Left forelimb (tissue), 1 donor: ENCODE measurements at places on chromosomes 3 and 15.
A peak's percentile ranks its signal among the peaks of the same experiment; 100 is the strongest.

GRCh38 chr15:35123743-35124142 is 38.6 kb upstream of the NANOGP8 start:
- DNase-seq: no peak

DNA sequence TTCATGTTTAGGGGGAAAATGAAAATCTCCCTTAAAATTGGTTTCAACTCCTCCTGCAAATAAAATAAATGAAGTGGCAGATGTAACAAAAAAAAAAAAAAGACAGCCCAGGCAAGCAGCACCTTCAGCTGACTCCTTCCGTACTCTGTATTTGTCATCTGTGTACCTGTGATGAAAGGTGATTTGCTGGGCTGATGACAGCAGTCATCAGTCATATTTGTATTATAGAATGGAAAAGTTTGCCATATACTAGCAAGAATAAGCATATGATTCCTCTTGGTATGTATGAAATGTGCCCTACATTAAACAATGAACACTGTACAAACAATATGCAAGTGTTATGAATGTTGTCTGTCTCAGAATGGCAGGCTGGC is 44.1 kb upstream of the WWTR1 start:
- DNase-seq: no peak

- no peak for DNase-seq
These were observed 19.0 kb downstream of the CMSS1 start for GRCh38 chr3:99836681-99837080.

GRCh38 chr3:73148206-73148605 is 86.7 kb downstream of the EBLN2 start:
- DNase-seq: no peak

DNA sequence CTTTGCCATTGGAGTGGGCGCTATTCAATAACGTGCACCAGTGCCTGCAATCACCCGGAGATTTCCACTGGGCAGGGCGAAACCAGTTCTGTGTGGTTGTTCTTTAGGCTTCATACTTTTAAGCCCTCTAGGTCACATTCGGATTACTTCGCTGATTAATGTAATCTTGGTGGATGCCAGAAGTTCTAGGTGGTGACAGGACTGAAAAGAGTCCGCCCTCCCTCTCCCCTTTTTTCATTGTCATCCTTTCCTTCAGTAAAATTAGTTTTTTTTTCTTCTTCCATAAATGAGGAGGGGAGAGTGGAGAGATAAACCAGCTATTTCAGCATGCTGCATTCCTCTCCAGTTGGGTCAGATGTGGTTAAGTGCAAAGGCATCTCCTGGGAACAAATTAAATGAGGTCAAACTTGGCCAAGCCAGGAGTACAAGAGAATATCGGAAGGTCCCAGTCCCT is 2.3 kb upstream of the SLC2A2 start:
- no peak for DNase-seq

- DNase-seq: no peak
These were observed 17.7 kb downstream of the USF3 start for GRCh38 chr3:113678773-113679172.

DNA sequence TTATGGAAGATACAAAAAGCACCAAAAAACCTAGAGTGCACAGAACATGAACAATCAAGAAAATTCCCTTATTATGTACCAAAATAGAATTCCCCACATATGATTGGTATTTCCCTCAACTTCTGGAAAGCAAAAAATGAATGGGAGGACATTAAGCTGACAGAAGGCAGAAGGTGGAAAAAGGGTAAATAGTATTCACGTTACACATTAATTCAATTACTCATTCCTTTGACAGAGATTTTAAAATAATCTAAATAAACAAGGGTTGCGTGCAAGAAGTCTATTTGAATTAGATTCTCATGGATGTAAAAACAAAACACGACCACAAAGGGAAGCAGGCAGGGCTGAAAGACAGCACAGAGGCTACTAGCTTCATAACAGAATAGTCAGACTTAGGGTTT is 260.5 kb upstream of the ZPLD1 start:
- no peak for DNase-seq

GRCh38 chr3:167936019-167936418 is 159.7 kb downstream of the GOLIM4 start:
- no peak for DNase-seq

DNA sequence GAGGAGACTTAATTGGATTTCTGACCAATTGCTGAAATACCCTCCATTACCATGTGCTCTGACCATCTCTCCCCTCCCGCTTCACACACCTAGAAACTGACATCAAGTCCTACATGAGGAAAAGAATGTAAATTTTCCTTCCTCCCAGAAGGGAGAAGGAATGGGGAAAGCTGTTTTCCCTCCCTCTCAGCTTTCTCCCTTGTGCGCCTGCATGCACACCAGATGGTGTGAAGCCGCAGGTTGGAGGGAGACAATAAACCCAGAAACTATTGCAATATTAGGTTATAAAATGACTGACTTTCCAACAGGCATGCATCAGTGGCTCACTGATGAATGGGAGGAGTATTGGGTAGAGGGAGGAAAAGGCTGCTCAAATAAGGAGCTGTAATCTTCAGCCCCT is 50.9 kb downstream of the MB21D2 start:
- DNase-seq: no peak

DNA sequence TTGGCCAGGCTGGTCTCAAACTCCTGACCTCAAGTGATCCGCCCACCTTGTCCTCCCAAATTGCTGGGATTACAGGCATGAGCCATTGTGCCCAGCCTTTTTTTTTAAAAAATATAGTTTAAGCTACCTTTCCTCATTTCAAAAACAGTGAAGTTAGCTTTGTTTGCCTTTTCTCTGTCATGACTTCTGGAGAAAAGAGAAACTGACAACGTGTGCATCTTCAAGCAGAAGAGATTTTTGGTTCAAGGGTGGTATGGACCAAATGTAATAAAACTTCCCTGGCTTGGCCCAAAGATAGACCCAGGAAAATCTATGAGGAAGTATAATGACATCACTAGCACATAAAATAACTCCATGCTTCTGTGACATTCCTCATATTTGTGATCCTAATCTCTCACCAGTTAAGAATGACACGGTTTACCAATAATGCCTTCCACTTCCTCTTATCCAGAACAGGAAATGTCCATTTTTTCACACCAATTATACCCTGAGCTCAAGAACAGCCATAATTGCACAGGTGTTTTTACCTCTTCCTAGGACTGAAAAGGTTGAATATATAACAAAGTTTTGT is 781.2 kb upstream of the NR2F2 start:
- no peak for DNase-seq

DNA sequence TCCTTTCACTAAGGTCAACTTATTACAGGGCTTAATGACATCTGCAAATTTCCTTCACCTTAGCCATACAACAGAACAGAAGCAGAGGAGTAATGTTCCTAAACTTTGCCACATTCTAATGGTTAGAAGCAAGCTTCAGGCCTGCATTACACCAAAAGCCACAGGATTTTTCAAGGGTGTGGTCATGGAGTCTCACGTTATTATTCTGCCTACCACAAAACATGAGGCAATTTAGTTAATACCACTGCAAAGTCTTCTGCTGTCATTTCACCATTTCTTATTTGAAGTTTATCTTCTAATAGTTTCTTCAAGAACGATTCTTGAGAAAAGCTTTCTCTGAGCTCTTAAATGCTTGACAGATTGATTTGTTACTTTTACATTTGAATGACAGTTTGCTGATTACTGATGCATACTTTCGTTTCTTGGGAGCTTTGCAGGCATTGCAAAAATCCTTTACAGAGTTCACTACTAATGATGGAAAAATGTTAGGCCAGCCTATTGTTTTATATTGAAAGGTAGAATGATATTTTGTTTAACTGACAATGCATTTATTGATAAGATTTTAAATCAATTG is 1257.1 kb downstream of the NSUN3 start:
- DNase-seq: no peak

DNA sequence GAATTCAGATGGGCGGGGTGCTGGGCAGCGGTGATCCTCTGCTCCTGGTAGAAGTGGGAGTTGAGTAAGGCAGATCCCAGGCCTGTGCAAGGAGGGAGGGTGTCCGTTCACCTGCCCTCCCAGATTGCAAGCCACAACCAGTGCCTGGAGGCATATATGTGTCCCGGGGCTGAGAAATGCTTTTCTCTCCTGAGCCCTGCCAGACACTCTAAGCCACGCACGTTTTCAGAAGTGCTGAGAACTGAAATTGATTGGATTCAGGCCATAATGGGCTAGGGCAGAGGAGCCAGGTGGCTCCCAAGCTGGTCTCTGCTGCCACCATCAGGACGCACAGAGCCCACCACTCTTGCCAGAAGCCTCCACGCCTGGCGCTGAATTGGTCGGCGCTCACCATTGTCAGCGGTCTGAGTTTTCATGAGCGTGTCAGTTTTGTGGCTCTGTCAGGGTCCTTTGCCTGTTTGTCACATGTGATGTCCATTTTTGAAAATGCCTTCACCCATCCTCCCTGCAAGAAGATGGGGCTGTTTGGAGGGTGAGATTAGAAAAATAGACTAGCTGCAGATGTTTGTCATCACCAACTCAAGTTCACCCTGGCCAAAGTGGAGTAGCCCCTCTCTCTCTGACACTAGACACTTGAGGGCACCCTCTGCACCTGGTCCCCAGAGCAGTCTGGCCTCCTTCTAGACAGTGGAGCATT is 15.4 kb upstream of the BFSP2 start:
- peak; percentile 81 for DNase-seq
